Hypothalamus (tissue), 51 donors: ENCODE measurements at places on chromosomes 6 and 20.
A peak's percentile ranks its signal among the peaks of the same experiment; 100 is the strongest.

- DNase-seq, result no peak
Measured at GRCh38 chr20:9136114-9136513, 67.2 kb downstream of the PLCB4 start.

- DNase-seq, result no peak
Measured at GRCh38 chr20:56453352-56453751, 15.1 kb upstream of the RTF2 start.

DNA sequence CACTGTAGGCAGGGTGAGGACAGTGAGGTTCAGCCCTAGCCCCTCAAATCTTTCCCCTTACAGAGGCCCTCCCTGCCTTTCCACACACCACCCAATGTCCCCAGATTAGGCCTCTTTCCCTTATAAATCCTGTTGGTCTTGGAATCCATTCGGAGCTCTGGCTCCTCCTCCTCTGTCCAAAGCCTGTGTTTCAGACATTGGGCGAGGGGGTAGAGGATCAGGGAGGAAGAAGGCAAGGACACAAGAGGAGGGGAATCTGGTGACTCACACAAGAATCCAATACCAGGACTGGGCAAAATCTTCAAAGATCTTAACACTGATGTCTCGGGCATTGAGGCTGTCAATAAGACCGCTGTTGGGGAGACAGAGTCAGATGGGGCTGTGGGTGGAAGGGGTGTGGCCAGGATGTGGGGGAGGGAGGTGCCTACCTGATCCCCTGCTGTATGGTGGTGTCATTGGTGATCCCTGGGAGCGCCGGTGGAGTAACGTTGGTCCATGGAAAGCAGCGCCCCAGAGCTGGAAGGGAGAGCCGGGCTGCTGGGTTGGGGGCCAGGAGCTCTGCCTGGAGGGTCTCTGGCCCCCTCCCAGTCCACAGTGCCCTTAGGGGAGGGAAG is 7.6 kb downstream of the SLC44A4 start:
- no peak for DNase-seq

DNA sequence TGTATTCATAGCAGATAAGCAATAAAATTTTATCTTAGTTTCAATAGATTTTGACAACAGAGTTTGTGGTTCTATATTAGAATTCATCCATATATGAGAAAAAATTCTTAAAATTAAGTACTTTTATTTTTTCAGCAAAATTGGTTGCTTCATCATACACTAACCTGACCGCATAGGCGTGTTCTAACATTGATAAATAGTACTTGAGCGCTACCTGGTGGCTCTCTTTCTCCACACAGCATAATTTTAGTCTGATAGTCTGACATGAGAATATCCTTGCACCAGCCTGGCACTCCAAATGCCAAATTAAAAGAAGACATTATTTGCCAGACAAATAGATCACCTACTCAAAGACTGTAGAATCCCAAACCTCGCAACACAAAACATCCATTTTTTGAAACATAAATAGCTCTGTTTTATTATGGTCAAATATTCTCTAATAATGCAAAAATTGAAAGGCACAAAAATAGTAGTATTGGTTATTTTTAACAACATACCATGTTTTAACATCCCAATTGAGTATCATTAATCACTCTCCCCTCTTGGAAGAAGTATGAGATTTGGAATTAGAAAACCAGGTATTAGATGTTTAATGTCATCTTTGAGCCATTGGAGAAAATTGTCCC is 33.0 kb upstream of the FILIP1 start:
- peak; percentile 39 for DNase-seq

GRCh38 chr20:1334761-1335160 is 5.8 kb upstream of the SDCBP2 start:
- no peak for DNase-seq

- no peak for DNase-seq
Measured at GRCh38 chr20:49420292-49420691, 62.2 kb downstream of the KCNB1 start.

DNA sequence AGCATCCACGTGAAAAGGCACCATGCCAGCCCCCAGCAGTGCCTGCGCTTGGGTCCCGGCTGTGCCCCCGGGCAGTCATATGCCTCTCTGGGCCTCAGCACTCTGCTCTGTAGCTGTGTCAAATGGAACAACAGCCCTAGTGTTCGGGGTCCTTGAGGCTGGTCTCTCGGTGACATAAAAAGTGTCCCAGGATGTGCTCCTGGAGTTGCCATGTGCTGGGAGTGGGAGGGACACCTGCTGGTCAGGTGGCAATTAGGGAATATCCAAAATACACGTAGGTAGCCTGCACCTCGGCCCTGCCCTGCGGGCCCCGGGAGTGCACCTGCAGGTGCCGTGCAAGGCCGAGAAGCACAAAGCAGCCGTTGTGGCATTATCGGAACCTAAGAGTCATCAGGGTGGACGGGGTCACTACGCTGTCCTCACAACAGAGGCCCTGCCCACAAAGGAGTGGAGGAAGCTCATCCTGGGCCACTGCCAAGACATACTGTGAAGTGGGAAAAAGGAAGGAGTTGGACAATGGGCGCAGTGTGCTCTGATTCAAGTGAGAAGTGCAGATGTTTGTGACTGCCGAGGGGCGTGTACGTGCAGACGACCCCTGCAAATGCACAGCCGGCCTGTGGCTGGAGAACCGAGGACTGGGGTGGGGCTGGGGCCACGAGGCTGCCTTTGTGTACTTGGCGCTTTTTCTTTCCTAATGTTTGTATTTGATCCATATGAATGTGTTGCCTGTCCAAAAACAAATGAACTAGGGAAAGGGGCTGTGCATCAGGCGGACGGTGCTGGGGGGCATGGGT is 24.6 kb downstream of the SLCO4A1 start:
- peak; percentile 49 for DNase-seq

GRCh38 chr20:58227391-58228102 is 906 bp downstream of the ANKRD60 start:
- no peak for DNase-seq

DNA sequence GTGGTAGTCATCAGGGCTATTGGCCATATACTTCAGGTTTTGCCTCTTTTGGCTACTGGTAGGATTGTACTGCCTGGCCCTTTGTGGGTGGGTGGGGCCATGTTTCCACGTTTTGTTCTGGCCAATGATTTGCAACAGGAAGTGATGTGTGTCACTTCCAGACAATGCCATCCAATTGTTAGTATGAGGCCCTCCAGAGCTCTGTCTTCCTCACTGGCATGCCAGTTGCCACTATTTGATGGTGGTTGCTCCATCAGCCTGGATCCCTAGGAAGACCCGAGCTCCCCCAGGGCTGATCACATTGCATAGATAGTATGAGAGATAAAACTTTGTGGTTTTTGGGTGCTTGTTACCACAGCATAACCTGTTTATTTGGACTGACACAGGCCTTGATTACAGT is 7.7 kb upstream of the LRRN4 start:
- DNase-seq, result no peak

DNA sequence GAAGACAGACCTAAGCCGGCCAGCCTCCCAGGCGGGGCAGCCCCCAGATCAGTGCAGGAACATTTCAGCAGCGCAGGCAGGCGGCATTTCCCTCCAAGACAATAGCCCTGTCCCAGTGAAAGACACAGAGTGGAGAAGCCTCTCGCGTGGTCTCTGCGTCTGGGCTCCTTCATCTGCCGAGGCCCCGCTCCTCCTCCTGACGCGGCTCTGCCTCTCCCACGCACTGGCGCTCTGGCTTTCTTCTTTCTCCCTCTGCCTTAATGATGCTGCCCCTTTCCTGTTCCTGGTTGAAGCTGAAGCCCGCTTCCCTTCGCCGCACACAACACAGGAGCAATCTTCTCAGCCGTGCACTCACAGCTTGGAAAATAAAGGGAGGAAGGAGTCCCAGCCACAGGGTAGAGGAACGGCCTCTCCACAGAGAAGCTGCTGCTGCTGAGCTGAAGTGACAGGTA is 347.5 kb downstream of the CDH4 start:
- no peak for DNase-seq

GRCh38 chr6:30031381-30031780 is 29.7 kb upstream of the POLR1H start:
- no peak for DNase-seq

DNA sequence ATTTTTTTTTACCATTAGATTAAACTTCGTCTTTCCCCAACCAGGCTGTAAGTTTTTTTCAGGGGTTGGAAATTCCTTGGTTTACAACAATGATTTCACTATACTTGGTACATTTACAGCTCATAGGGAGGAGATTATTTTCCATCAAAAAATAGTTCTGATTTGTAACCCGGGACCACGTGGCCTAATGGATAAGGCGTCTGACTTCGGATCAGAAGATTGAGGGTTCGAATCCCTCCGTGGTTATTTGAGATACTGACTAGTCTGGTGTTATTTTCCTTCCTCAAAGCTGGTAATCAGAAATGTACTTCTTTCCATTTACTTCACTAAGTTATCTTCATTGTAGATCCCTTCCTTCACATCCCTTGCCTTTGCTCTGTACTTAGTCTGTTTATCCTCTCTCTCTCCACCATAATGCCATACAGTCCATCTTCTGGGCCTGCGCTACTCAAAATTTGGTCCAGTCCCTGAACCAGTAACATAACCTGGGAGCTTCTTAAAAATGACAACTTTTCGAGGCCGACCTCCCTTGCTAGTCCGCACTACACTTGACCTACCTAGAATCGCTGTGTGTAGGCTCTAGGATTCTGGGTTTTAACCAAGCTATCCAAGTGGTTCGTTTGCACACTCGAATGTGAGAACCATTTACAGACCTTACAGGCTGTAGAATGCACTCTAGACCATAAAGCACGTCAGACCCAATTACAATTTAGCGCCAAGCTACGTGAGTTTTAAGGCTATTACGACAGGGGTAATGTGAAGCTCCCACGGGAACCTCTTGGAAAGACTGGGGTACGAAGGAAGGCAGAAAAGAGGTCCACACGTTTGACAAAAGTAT is 42.1 kb upstream of the BTN3A2 start:
- DNase-seq, result no peak

DNA sequence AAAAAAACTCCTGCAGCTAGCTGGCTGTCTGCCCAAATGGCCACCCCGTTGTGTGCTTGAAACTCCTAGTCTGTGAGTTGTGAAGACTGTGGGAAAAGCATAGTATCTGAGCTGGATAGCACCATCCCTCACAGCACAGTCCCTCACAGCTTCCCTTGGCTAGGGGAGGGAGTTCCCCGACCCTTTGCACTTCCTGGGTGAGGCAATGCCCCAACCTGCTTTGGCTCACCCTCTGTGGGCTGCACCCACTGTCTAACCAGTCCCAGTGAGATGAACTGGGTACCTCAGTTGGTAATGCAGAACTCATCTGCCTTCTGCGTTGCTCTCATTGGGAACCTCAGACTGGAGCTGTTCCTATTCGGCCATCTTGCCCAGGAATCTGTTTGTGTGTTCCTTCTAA is 260.6 kb upstream of the STXBP5 start:
- DNase-seq, result no peak

- DNase-seq, result peak; percentile 83
Measured at GRCh38 chr6:2738373-2738979, 12.2 kb downstream of the MYLK4 start.

GRCh38 chr20:665276-665675 is 10.3 kb downstream of the SCRT2 start:
- no peak for DNase-seq

- no peak for DNase-seq
Measured at GRCh38 chr6:145406783-145407182, 328.5 kb downstream of the EPM2A start.

DNA sequence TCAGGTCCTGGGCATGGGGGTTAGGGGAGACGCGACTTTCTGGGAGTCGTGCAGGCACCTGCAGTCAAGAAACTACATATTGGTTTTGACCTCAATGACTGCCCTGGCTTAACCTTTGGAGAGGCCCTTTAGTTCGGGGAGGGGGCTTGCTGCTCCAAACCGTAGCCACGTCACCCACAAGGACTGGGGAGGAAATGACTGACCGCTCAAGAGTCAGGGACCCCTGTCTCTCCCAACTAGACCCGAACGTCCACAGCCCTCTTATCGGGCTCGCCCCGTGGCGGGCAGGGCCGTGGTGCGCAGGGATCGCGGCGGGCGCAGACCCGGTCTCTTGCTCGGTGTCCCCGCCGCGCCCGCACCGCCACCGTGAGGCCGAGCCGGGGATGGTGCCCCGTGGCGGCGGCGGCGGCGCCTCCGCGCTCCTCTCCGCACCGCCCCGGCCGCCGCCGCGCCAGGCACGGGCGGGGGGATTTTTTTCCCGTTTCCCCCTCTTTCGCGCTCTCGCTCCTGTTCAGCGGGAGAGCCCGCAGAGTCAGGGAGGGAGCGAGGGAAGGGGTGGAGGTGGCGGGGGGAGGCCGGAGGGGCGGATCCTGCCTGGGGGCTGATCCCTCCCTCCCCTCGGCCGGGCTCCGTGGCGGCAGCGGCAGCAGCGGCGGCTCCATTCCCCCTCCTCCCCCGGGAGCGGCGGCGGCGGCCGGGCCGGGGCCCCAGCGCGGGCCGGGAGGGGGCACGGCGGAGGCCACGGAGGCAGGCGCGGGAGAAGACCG is at the start of gene BRPF3:
Gene BRPF3 (plus strand): TSS at position 632 of the 767 bp plus-strand sequence. CDS start 3,579 bp downstream, outside the sequence.
- peak; percentile 86 for DNase-seq

- no peak for DNase-seq
Measured at GRCh38 chr20:14820771-14821170, 483.4 kb upstream of the FLRT3 start.

DNA sequence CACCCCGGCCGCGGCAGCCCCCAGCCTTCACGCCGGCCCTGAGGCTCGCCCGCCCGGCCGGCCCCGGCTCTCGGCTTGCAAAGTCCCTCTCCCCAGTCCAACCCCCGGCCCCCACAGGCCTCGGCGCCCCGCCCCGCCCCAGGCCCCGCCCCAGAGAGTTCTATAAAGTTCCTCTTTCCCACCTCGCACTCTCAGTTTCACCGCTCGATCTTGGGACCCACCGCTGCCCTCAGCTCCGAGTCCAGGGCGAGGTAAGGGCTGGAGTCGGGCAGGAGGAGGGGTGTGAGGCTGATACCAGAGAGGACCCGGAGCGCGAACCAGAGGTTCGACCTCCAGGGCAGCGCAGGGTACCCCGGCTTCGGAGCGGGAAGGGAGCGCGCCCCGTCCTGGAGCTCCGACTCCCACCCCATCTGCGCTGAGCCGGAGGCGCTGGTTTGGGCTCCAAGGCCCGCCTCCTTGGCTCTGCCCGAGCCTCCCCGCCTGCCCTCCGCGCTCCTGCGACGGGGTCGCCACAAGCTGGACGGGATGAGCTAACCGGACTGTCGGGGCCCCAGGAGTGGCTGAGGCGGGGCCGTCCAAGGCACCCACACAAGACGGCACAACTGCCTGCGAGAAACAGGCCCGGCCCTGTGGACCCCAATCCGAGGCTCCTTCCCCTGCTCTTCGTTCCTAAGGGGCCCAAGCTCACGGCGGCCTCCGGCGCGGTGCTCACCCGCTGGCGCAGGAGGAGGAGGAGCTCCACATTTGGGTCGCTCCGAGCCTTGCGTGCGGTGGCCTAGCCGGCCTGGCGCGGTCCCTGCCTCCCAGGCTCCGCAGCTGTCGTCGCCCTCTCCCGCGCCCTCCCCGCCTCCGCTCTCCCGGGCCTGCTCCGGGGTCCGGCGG is at the start of gene IRF4:
Gene IRF4 (plus strand): TSS at position 194 of the 882 bp plus-strand sequence. CDS start 1,401 bp downstream, outside the sequence.
- no peak for DNase-seq

GRCh38 chr6:37131104-37131959 is 38.6 kb upstream of the PIM1 start:
- no peak for DNase-seq
